Activated CD4-positive, alpha-beta T cell treated with anti-CD3 and anti-CD28 coated beads, Interleukin-2, Interleukin-6, amounts not matched to agents 100 ng/mL and 50 ng/mL, durations not matched to agents 16 hours and 8 hours (primary cell): ENCODE measurements at places on chromosomes 7 and 10.

GRCh38 chr7:99478464-99479440, 6.1 kb downstream of the ZNF789 start:
- DNase-seq, result no peak

DNA sequence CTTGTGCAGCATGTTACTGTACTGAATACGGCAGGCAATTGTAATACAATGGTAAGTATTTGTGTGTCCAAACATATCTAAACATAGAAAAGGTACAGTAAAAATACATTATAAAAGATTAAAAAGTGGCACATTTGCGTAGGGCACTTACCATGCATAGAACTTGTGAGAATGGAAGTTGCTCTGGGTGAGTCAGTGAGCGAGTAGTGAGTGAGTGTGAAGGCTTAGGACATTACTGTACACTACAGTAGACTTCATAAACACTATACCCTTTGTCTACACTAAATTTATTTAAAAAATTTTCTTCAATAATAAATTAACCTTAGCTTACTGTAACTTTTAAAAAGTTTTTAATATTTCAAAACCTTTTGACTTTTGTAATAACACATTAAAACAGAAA, 37.5 kb downstream of the BPGM start:
- no peak for DNase-seq

GRCh38 chr10:118403967-118404366, 61.8 kb upstream of the FAM204A start:
- no peak for DNase-seq

DNA sequence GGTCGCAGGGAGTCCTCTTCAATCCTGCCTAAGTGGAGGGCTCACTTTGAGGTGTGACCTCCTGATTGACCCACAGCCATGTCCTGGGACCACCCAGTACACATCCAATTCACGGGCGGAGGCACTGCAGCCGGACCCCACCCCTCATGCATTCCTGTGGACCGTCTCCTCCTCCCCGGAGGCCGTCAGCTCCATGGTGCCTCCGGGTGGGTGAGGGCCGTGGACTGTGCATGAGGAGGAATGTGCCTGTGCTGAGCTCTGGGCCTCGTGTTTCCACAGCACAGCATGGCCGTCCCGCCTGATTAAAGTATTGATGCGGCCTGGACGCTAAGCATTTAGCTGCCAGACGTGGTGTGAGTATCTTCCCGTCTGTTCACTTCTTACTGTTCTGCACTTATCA, 52.8 kb downstream of the CFAP46 start:
- no peak for DNase-seq

- DNase-seq, result no peak
These were observed 21.6 kb downstream of the GPR26 start for GRCh38 chr10:123687758-123688157.

DNA sequence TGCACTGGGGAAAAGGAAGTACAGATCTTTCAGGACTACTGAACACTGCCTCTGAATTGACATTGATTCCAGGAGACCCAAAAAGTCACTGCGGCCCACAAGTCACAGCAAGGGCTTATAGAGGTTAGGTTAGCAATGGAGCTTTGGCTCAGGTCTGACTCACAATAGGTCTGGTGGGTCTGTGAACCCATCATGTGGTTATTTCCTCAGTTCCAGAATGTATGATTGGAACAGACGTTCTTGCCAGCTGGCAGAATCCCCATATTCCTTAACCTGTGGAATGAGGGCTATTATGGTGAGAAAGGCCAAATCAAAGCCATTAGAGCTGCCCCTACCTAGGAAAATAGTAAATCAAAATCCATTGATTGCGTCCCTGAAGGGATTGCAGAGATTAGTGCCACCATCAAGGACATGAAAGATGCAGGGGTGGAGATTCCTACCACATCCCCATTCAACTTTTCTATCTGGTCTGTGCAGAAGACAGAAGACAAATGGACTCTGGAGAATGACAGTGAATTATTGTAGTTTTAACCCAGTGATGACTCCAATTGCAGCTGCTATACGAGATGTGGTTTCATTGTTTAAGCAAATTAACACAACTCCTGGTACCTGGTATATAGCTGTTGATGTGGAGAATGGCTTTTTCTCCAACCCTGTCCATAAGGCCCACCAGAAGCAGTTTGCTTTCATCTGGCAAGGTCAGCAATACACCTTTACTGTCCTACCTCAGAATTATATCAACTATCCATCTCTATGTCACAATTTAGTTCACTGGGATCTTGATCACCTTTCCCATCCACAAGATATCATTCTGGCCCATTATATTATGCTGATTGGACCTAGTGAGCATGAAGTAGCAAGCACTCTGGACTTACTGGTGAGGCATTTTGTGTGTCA, 44.5 kb upstream of the PIK3CG start:
- DNase-seq, result no peak

DNA sequence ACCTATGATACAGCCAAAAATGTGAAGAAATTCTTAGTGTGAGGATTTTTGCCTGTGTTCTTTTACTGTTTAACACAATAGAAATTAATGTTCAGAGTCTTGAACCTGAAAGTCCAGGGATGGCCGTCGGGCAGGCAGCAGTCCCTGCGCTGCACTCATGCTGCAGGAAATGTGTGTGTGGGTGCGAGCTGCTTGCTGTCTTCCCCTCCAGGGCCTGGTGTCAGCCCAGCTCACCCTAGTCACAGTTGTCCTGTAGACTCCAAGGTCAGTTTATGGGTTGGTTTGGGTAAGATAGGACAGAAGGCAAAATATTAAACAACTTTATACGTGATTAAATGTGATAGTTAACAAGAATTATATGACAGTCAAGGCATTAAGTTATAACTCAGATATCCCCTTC, 78.7 kb downstream of the DYNC2I1 start:
- DNase-seq, result no peak

DNA sequence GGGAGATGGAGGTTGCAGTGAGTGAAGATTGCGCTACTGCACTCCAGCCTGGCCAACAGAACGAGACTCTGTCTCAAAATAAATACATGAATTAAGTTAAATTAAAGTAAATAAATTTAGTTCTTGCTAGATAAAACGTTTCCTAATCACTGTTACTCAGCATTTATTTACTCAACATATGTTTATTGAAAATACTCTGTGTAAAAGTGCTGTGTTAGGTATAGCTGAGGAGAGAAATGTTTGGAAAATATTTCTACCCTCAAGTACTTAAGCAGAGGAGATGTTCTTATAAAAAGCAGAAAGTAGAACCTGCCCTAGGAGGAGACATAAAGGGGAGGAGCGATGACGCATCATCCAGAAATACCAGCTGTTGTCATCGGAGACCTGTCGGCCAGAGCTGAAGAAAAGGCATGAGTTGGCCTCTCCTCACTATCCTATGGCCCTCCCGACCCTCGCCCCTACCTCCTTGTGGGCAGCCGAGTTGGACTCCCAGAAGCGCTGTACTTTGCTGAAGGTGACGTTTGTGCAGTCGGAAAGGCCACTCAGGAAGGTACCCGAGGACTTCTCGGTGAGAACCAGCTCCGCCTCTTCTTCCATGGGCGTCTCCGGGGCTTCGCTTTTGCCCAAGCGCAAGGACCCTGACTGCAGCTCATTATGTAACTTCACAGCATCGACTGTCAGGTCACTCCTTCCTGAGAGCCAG, 1.1 kb downstream of the RRP12 start:
- no peak for DNase-seq

- no peak for DNase-seq
These were observed 63.3 kb downstream of the ZMIZ1 start for GRCh38 chr10:79131836-79132631.

- DNase-seq, result no peak
These were observed 174.2 kb upstream of the STEAP4 start for GRCh38 chr7:88480896-88481295.

DNA sequence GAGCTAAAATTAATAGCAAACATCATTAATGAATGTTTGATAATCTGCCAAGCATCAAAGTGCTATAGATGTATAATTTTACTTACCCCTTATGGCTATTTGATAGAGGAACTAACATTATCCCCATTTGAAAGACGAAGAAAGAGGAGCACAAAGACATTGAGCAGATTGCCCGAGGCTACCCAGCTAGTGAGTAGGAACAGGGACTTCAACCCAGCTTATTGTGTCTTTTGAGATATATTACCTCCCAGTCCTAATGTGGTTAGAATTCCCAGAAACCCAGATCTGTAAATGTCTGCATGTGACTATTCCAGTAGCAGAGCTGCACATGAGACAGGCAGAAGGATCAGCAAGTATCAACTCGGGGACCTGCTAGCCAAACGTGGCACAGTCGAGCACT, 160.1 kb upstream of the AOAH start:
- no peak for DNase-seq

GRCh38 chr7:99719996-99720769, 14.8 kb downstream of the CYP3A7 start:
- no peak for DNase-seq

- DNase-seq, result no peak
These were observed 1177.4 kb downstream of the SORCS1 start for GRCh38 chr10:105986912-105987635.

GRCh38 chr10:69864321-69864720, 62.6 kb downstream of the COL13A1 start:
- DNase-seq, result no peak

- DNase-seq, result no peak
These were observed 231.1 kb downstream of the REEP3 start for GRCh38 chr10:63752318-63752717.

DNA sequence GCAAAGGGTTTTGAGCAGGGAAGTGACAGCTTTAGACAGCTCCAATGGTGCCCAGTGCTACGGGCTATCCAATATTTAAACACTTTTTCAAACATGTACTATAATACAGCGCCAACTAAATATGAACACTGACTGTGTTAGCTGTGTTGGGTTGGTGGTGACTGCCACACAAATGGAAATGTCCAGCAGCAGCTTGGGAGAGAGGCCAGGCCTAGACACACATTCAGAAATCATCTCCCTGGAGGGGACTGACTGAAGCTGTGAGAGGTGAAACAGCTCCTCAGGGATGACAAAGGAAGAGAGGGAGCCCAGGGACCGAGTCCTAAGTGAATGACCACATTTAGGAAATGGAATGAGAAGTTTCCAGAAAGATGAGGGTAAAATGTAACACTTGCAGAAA, 115.8 kb downstream of the UBE2H start:
- DNase-seq, result no peak

DNA sequence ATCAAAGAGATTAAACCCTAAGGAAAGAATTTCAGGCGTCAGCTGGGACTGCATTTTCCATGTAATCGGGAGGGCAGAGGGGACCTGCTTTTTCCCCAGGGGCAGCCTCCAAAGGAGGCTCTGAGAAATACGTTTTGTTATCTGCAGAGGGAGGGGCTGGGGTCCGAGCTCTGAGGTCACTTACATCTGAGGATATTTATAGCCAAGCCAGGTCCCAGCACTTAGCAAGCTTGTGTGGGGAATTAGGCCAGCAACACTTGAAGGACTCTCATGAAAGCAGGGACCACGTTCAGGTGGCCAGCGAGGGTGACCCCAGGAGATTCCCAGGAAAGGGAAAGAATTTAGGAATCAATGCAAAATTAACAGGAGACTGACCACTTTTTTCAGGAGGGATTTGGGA, 20.6 kb upstream of the GDI2 start:
- DNase-seq, result no peak

DNA sequence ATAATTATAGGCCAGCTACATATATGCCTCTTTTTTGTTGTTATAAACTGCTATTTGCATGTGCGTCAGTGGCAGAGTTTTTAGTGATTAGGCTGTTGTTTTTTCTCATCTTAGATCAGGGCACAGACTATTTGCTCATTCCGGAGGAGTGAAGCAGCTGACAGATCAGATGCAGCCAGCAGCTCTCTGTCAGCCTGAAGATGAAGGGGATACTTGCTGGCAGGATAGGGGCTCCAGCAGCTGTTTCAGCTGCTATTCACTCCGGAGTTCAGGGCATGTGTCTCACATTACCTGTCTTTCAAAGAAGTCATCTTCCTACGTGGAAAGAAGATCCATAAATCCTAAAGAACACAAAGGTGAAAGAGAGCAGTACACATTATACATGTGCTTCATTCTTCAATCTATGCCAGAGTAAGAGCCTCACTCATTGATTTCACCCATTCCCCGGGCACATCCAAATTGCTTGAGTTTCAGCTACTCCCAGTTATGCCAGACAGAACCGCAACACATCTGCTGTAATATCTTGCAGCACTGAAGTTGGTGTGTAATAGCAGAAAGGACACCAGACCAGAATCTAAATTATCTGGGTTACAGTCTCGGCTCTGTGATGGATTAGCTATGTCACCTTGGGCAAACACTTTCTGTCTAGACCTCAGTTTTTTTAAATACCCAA, 182.8 kb upstream of the CHRM2 start:
- DNase-seq, result no peak
